Naive thymus-derived CD4-positive, alpha-beta T cell (primary cell): ENCODE measurements at places on chromosomes 5 and 9.

- DNase-seq = no peak
These were observed 89.9 kb downstream of the PAM start for GRCh38 chr5:102845041-102845440.

DNA sequence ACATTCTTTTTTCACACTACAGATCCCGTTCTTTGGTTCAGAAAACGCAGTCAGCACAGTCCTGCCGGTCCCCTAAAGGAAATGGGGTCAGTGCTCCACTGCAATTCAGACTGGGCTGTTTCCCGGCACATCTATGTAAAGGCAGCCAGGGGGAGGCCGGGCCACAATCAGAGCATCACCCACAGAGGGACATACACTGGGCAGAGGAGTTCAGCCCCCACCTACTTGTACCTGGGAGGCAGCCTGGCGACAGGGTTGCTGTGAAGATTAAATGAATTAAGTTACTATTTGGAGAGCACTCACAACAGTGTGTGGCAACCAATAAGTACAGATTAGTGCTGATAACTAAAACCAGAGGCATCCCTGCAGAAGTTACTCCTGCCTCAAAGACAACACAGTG lies 4.5 kb downstream of the PTPN3 start:
- no peak for DNase-seq

- no peak for DNase-seq
These were observed 42.0 kb upstream of the KCNN2 start for GRCh38 chr5:114319821-114320220.

DNA sequence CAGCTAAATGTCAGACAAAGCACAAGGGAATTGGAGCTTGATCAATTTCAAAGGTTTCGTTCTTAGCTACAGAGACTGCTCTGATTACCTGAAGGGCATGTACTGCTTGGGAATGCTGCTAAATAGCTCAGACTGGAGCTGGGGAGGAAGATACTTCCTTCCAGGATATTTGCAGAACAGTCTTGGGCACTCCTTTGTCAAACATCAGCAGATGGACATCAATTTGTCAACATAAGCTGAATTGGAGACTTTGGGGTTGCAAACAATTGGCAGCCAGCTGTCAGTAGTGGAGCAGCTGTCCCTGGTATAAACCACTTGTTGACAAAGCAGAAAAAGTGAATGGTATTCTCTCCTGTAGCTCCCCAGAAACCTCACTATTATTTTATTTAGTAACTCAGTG lies 182.0 kb downstream of the CCDC192 start:
- no peak for DNase-seq

DNA sequence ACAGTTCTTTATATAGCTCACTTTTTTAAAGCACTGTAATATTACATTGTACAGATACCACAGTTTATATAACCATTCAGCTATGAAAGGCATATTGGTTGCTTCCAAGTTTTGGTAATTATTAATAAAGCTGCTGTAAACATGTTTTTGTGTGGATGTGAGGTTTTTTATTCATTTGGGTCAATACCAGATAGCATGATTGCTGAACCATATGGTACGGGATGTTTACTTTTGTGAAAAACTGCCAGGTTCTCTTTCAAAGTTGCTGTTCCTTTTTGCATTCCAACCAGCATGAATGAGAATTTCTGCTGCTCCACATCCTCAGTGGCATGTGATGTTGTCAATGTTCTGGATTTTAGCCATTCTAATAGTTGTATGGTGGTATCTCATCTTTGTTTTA lies 439.6 kb upstream of the NMUR2 start:
- DNase-seq = no peak

DNA sequence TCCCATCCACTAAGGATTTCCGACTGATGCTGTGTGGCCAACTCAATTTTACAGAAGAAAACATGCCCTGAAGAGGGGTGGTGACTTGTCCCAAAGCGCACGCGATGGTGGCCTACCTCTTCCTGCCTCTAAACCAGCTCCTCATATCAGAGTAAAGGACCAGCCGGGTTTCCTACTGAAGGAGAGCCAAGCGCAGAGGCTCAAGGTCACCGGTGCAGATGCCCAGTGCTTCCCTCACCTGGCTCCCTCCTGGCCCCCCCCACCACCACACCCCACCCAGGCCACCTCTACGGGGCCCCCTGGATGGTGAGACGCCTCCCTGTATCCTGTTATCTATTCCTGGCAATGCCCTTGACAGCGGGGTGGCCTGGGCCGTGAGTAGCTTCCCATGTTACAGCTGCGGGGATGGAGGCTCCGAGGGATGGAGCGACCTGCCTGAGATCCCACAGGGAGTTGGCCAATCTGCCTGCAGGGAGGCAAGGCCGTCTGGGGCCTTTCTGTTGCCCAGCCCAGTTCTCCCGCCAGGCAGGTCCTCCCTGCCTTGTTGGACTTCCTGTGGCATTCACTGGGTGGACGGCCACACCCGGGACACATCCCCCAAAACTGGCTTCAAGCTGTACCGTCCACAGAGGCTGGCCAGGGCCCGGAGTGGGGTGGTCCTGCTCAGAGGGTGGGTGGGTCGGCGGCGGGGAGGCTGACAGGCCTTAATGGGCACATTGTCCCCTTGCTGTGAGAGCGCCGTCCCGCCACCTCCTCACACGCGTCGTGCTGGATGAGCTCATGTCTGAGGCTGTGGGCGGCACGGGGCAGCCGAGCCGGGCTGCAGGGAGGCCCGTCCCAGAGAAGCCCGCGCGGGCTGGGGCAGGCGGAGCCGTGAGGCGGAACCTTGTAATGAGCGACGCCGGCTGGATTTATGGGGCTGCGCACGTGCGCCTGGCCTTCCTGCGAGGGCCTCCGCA lies 72.5 kb downstream of the MACROH2A1 start:
- DNase-seq = no peak

DNA sequence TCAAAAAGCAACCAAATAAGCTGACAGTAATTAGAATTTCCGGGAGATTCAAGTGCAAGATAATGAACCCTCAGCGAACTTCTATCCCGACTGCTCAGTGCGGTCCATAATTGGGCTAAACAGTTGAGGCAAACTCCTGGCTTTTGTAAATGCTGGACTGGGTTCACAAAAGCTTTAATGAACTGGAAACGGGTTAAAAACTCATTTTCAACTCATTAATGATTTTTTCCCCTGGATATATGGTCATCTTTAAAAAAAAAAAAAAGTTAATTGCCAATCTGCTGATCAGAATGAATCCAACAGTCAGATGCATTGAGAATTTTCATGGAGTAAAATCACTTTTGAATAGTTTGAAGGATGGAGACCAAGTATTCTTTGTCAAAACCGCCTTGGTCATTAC lies 79.5 kb upstream of the WWC1 start:
- DNase-seq = no peak

GRCh38 chr5:93226202-93226735 lies 354.8 kb downstream of the NR2F1-AS1 start:
- no peak for DNase-seq

- DNase-seq = no peak
These were observed 1.3 kb upstream of the ISL1 start for GRCh38 chr5:51381761-51382474.

DNA sequence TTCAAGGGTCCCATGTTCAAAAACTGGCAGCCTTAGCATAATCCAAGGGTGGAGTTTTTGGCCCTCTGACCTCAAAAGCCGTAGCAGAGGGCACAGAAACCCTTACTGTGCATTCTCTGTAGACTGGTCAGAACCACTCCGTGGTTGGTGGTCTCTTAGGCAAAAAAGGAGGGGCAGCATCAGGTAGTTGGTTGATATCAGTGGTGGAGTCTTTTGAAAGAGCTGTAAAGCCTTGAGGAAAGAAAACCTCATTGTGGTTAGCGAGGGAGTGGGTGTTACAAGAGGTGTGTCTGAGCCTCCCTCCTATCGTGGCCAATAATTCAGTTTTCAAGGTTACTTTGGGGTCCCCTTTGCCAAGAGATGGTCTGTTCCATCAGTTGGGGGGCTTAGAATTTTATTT lies 40.9 kb downstream of the ARHGEF28 start:
- DNase-seq = no peak

- no peak for DNase-seq
These were observed 160.1 kb upstream of the ZNF608 start for GRCh38 chr5:124906339-124907097.

DNA sequence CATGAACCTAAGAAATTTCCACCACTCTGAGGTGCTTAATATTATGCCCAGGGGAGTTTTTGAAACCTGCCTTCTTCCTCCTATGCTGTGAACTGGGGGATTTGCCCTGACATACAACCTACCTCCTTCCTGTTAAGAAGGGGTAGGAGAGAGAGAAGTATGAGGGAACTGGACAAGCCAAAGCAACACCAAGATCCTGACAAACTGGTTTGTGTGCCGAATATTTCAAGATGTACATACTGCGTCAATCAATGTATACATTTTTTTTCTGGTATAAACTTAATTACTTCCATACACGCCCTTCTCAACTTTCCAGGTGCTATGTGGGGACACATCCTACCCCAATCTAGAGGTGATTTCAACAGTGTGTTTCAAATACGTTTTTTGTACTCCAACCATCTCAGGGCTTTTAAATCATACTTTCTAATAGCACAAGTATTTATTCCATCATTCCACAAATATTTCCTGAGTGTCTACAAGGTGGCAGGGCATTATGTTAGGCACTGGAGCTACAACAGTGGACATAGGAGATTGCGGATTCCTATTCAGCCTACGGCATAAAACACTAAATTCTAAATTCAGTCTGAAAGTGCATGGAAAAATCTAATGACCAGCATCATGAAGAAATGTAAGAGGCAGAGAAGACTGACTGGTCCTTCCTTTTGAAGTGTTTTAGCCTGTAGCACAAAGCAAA lies 70.1 kb upstream of the IFNK start:
- no peak for DNase-seq

- DNase-seq = peak; percentile 93
These were observed 1.3 kb upstream of the DUSP1 start for GRCh38 chr5:172772112-172772906.

GRCh38 chr5:170287532-170287931 lies 10.0 kb downstream of the LCP2 start:
- no peak for DNase-seq

DNA sequence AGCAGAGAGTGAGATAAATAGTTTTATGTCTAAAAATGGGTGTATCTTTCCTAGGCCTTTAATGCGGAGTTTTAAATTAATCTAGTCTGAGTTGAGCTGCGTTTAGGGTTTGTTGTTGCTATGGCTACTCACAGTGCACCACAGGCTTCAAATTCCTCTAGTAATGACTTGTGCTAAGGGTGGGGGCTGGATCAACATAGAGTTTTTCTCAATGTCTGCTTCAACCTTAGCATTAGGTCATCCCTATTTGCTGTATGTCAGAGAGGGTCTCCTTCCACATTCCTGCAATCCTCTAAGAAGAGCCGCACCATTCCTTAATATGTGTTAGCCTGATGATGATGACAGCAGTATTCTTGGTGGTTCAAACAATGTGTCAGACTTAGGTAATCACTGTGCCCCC lies 465.6 kb upstream of the KIF2A start:
- no peak for DNase-seq

- DNase-seq = no peak
These were observed 63.3 kb downstream of the SEMA4D start for GRCh38 chr9:89434636-89435035.

GRCh38 chr9:35871545-35871944 lies 1.3 kb upstream of the OR13J1 start:
- DNase-seq = no peak

DNA sequence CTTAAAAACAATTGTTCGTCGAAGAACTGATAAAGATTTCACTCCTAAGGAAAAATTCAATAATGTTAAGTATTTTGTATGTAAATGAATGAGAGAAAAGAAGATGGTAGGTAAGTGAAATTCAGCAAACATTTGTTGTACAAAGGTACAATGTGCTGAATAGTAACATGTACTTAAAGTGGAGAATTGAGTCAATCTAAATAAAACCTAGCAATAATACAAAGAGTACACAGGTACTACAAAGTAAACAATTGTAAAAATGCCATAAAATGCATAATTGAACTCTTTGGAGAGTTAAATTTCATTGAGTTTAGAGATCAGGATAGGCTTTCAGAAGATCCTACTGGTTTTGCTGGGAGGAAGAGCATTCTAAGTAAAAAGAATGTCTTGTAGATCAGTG lies 82.9 kb downstream of the ERBIN start:
- DNase-seq = no peak

DNA sequence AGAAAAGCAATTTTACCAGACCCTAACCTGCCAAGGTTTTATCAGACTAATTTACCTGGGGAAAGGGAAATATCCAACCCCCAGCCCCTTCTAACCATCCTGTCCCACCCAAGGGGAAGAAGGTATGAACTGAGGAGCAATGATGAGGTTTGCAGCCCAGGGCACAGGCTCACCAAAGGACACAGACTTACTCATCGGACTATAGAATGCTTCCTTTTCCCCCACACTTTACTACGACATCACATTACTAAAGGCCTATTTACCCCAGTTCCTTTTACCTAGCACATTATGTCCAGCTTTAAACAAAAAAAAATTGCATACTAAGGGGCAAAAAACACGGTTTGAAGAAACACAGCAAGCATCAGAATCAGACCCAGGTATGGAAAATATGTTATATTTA lies 94.1 kb upstream of the FST start:
- no peak for DNase-seq

DNA sequence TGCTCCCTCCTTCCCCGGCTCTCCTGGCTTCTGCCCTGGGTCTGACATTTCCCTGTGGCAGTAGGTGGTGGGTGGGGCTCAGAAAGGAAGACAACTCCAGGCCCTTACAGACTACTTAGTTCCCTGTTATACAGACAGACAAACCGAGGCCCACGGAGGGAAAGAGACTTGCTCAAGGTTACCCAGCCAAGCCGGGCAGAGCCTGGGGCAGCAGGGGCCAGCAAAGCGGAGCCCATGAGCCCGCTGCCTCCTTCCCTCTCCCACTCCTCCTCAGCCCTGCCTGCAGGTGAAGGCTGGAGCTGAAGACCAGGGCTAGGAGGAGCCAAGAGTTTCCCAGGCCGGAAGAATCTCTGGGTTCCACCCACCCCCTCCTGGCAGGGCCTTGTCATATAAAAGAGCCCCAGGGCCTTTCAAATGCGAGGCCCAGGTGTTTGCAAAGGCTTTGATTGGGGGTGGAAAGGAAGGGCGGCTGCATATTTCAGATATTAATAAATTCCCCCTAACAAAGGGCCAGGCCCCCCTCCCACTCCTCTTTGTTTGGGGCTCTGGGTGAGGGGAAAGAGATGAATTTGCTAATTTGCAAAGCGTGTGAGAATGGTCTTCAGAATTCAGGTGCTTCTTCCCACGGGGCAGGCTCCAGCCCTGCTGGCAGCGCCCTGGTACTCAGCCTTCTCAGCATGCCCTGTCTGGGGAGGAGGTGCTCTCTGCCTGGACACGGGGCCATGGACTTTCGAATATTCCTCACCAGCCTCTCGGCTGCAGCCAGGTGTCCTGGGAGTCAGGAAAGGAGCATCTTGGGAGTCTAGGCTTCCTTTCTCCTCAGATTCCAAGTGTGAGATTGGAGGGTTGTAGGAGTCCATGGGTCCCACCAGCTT lies 21.5 kb downstream of the SLC6A7 start:
- DNase-seq = no peak

DNA sequence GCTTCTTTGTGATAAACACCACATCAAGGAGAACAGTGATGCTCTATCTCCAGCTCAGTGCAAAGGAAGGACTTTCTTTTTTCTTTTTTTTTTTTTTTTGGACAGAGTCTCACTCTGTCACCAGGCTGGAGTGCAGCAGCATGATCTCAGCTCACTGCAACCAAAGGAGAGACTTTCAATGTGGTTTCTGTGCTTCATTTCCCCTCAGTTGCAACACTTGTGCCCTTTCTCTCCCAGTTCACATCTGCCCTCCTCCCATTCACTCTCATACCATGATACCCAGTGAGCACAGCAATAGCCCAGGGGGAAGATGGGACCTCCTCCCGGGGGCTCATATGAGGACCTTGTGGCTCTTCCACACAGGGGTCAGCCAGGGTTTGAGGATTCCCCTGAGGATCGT lies 110.0 kb downstream of the MTRR start:
- no peak for DNase-seq
